ENCODE measurements at places on chromosomes 7 and 10.

GRCh38 chr10:11586170-11586569 is 25.3 kb downstream of the USP6NL start:
- no peak for DNase-seq

DNA sequence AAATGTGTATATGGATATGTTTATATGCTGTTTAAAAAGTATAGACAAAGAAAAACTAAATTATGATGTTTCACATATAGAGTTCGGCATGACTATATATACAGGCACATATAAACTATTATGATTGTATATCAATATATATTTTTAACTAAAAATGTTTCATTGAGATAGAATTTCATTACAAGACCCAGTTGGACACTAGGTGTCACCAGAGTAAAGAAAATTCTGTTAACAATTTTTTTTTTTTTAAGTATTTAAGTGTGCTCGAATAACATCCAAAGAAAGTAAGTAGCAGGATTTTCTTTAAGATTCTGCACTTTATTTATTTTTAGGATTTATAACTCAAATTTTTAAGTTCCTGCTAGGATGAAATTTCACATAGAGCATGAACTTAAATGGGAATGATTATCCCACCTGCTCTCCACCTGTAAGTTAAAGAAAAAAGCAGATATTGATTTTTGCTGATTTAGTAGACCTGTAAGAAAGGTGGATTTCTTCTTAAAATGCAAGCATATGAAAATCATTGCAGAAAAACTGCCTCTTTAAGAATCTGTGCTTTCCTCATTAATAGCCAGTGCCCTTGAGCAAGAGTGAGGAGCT is 961.5 kb downstream of the PCDH15 start:
- no peak for DNase-seq

DNA sequence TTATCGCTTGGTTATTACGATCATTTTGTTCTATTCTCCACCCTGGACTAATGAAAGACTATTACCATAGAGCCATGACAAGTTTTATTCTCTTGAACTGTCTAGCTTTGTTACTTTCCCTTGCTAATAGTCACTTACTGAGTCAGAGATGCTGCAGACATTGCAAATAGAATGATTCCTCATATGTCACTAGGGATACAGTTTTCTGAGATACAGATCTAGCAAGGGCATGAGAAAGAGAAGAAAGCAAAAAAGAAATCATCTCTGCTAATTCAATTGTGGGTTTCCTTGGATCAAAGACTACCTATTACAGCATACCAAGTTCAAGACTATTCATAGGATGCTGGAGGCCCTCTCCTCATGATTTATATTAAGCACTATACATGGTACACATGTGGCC is 204.3 kb downstream of the MBL2 start:
- no peak for DNase-seq

GRCh38 chr7:136923111-136923667 is 54.7 kb downstream of the CHRM2 start:
- DNase-seq = no peak

DNA sequence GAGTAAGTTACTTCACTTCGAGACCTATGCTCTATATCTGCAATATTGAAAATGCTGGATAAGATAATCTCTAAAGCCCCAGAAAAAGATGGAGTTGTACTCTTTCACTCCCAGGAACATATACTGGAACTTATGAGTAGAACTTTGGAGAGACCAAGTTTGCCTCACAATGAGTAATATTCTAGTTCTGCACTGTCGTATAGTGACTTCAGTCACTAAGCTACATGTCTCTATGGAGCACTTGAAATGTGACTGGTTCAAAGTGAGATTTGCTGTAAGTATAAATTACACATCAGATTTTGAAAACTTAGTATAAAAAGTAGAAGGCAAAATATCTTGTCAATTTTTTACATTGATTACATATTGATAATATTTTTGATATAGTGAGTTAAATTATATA is 116.4 kb downstream of the PTEN start:
- no peak for DNase-seq

DNA sequence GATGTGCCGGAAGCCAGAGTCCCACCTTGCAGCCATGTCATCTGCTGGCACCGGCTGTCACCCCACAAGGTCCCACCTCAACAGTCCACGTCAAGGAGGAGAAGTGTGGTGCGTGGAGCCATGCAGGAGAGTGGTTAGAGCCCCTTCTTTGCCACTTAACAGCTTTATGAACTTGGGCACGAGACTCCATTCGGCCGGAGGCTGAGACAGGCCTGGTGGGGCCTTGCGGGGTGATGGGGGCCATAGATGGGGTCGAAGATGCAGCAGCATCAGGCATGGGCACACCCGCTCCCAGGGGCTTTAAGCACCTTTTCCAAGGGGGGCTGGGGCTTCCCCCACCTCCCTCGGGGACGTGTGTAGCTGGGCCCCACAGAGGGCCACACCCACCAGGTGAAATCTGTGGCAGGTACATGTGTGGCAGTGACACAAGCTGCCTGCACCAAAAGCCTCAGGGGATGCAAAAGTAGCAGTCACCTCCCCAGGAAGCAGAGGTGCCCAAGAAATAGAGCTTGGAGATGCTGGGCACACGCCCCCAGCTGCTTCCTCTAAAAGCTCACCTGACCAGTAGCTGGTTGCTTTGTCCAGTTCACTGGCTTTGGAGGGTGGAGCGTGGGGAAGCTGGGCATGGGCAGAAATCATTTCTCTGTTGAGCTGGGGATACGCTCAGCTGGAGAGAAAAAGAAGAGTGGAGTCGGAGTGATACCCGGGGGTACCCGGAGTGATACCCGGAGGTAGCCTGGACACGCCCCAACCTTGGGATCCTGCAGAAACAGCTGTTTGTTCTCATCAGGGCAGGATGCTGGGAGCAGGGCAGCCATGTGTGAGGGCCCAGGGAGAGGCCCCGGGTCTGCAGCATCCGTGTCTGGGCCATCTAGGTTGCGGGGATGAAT is 199.8 kb downstream of the EBF3 start:
- no peak for DNase-seq

- no peak for DNase-seq
Observed at GRCh38 chr10:124385627-124386185, 33.0 kb downstream of the OAT start.

GRCh38 chr7:53397911-53398310 is 362.5 kb downstream of the POM121L12 start:
- DNase-seq = no peak

DNA sequence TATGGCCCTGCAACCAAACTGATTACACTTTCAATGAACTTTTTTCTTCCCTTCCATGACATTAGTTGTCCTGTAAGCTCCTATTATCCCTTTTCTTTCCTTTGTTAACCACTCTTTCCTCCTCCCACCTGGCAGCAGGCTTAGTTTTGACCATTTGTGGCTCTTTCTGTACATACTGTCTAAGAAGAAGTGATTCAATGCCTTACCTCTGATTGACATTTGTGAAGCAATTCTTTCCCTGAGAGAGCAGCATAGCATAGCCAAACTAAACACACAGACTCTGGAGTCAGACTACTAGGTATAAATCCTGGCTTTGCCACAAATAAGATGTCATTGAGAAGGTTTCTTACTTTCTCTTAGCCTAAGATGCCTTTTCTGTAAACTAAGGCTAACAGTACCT is 48.9 kb downstream of the AHR start:
- DNase-seq = no peak

- no peak for DNase-seq
Observed at GRCh38 chr7:151560243-151560642, 40.5 kb upstream of the RHEB start.

DNA sequence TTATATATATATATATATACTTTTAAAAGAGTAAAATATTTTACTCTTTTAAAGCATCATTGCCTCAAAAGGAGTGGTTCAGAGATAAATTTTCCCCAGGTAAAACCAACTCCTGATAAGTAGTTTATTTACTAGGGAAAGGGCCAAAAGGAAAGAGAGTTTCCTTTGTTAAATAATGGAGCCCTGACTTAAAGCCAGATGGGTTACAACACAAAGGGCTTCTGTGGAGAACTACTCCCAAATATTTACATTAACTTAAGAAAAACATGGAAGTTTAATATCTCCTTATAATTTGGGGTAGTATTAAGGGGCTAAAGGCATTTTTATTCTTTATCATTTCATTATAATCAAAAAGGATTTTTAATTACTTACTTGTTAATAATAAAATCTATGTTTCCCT is 8.5 kb upstream of the CAV1 start:
- DNase-seq = no peak

DNA sequence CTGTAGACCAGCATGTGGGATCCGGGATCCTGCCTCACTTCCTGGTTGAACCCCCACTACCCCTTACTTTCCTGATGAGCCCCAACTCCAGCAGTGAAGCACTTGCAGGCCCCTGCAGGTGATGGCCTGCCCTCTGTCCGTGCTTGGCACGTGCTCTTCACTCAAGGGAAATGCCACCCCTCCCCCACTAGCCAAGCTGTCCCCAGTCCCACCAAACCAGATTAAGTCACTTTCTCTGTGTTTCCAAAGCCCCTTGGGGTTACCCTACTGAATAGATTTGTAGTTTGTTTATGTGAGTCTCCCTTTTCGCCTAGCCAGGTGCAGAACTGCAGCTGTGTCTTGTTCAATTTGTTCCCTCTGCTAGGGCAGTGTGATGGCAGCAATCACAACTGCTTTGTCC is 121.7 kb downstream of the WDFY4 start:
- DNase-seq = no peak

- peak; percentile 78 for DNase-seq
Observed at GRCh38 chr10:70940834-70941568, 52.6 kb upstream of the PCBD1 start.

GRCh38 chr10:78954689-78955088 is 114.1 kb upstream of the ZMIZ1 start:
- DNase-seq = no peak

DNA sequence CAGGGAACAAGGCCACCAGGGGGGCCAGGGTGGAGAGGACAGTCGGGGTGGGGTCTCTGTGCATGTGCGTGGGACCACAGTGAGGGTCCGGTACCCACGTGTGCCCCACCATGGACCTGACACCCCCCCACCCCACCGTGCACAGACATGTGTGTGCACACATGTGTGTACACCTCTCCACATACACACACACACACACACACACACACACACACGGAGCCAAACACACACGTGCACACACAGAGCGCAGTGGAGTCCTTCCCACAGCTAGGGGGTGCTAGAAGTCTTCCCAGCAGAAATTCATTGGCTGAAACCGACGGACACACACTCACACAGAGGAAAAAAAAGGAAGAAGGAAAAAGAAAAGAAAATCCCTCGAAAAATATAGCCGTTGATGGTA is 42.8 kb upstream of the GNA12 start:
- peak; percentile 50 for DNase-seq
